T-helper 22 cell (primary cell): ENCODE measurements at places on chromosomes 3 and 15.

GRCh38 chr15:28024889-28025250 lies 74.2 kb downstream of the OCA2 start:
- no peak for DNase-seq

DNA sequence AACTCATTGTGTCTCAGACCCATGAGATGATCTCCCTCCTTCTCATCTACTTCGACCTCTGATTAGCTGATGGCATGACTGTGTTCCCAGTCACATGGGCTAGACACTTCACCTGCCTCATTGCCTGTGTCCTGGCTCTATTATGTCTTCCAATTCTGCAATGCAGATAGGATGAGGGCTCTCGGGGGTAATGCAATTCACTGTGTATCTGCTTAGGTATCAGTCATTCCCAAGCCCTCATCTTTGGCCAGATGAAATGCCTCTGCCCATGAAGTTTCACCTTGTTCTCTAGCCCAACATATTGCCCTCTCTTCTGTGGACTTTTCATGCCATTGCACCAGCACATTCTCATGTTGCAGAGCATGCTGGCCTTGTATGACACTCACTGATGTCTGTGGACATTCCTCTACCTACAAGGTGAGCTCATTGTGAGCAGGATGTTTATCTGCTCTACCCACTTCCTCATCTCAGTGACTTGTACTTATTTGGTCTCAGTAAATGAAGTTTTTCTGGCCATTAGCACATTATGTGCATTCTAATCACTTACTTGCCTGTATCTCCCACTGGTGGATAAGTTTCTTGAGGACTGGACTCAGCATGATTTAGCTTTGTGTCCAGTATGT lies 32.3 kb downstream of the MOBP start:
- DNase-seq: no peak

DNA sequence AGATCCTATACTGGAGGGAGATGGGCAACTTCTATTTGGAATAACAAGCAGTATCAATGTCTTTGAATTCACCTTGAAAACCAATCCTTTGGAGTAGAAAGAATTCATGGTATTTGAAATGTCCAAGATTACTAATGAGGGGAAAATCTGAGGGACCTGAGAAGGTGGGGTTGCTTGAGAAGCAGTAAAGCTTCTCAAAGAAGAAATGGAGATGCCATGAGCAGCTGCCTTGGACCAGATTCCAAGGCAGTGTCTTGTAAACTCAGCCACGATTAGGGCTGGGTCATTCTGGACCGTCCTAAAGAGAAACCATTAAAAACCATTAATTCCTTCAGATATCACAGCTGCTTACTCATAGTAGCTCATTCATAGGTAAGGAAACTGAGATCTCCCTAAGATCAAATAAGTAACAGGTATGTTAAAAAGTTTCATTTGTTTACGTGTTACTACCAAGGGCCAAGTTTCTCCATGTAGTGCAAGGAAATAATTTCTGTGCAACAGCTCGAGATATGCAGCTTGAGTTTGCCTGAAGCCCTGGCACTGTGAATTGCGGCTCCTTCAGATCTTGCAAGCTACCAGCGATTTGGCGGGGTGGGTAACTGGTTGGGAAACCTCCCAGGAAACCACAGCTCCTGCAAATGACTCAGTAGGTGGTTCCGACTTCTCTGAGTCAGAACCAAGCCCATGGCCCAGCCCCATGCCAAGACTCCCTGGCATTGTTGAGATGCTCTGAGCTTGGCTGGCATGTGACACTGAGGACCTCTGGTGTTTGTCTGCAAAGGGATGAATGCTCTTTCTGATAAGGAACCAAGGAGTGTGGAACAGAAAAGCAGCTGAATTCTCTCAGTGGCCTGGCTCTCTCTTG lies 296.8 kb downstream of the RORA start:
- peak; percentile 72 for DNase-seq

- no peak for DNase-seq
These were observed 158.1 kb upstream of the ZNF385D start for GRCh38 chr3:21909096-21909495.

GRCh38 chr15:40102897-40103858 lies 5.5 kb downstream of the BMF start:
- no peak for DNase-seq

GRCh38 chr15:89975482-89976245 lies 25.5 kb upstream of the ZNF710 start:
- DNase-seq: no peak
